ENCODE measurements at places on chromosomes 11 and 22.

DNA sequence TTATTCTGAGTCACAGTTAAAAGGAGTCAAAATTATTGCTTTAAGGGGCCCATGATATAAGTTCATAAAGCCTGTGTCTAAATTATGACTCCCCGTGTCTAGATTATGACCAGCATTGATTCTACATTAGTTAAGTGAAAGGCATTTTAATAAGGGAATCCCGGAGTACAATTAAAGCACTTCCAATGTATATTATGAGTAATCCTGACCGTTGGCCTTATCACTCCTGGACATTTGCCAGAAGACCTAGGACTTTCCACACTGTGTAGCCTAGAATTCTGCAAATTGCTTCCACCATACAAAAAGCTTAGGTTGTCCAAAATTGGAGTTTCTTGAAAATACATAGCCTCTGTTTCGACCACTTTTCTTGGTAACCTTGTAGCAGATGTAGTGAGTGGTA, 1292.6 kb downstream of the LRRC4C start:
- DNase-seq: no peak

DNA sequence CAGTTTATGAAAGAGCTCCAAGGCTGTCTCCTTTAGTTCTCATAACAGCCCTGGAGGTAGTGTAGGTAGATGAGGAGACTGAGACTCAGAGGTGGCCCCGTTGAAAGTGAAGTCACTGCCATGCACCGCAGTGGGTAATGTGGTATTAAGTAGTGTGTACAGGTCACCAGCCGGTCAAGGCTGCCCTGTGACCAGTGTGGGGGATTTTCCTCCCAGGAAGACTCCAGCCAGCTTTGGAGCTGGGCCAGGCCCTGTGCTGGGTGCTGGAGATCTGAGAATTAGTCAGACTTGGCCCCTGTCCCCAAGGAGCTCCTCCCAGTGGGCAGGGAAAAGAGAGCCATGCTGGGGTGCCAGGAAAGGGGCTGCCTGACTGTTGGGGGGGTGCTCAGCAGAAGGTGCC, 5.3 kb downstream of the OMP start:
- DNase-seq: peak; percentile 14

GRCh38 chr11:106021181-106021966, 666 bp downstream of the MSANTD4 start:
- DNase-seq: no peak

DNA sequence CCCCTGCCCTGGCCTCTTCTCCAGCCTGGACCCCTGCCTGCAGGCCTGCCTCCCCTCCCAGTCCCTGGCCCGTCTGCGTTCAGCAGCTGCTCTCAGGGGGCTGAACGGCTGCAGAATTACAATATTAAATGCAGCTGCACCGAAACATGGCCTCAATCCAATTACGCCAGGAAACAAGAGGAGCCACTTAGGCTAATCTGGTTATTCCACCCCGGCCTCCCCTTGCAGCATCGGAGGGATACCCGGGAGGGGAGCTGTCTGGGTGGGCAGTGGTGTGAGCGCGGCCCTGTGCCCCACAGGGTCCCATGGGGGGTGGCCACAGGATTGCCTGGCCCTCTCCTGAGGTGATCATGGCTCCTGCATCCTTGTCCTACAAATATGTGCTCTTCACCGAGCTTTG, 42.6 kb downstream of the FLRT1 start:
- no peak for DNase-seq

DNA sequence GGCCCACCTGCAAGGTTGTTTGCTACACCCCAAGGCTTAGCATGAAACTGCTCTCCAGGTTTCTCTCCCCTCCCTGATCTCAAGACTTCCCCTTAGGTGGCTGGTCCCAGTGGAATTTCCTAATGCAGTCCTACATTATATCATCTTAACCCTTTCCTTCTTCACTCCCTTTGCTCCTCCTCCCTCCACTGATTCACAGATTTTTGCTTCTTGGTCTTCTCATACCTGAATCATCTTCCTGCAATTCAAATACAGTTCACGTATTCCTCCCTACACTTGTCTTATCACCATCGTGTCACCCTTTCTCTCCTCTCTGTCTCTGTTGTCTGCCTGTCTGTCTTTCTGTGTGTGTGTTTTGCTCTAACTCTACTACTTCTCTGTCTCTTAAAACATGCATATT, 17.0 kb downstream of the MMP10 start:
- no peak for DNase-seq

DNA sequence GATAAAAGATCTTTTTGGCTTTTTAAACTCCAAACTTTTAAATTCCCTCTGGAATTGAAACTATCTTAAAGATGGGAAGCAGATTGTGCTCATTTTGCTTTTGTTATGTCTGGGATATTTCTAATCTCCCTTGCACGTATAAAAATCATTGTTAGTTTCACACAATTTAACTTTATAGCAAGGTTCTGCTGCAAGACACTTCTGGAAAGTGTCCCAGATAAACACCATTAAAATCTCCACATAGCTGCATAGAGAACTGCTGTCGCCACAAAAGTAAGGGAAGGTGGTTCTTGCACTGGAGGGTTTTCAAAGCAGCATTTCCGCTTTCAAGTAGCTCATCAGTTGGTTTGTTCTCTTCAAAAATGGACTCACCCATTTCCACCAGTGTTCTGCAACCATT, 11.8 kb downstream of the PTS start:
- no peak for DNase-seq

DNA sequence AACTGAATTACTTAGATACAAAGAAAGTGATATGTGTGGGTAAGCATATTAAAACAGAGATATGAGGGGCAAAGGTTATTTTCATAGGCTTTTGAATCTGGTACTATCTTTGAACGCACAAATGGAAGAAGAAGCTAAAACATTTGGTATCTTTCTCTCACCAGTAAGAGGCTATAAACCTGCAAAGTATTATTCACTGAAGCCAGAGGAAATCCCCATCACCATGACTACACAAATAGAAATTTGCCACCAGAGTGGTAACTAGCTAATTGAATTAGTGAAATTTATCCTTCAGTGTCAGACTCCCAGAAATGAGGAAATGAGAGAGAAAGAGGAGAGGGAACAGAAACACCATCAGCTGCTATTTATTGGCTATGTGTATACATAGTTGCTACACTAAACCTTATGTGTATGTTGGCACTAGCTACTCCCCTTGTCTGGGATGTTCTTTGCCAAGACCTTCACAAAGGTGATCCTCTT, 503.4 kb downstream of the DLG2 start:
- no peak for DNase-seq
